ENCODE measurements at places on chromosomes 2 and 18. TPM values are rescaled to one million over a fixed set of nuclear protein-coding genes. Genes with fewer than 3 reads are reported as not detected.

GRCh38 chr2:223036790-223037444, 15.1 kb upstream of the KCNE4 start:
- H3K4me1 ChIP-seq: peaks cover 9% of the 10 kb centered on the region
- DNase-seq: no peak
- no peak overlapping the region for H3K27ac ChIP-seq
- H3K4me3 ChIP-seq: no peak overlapping the region

DNA sequence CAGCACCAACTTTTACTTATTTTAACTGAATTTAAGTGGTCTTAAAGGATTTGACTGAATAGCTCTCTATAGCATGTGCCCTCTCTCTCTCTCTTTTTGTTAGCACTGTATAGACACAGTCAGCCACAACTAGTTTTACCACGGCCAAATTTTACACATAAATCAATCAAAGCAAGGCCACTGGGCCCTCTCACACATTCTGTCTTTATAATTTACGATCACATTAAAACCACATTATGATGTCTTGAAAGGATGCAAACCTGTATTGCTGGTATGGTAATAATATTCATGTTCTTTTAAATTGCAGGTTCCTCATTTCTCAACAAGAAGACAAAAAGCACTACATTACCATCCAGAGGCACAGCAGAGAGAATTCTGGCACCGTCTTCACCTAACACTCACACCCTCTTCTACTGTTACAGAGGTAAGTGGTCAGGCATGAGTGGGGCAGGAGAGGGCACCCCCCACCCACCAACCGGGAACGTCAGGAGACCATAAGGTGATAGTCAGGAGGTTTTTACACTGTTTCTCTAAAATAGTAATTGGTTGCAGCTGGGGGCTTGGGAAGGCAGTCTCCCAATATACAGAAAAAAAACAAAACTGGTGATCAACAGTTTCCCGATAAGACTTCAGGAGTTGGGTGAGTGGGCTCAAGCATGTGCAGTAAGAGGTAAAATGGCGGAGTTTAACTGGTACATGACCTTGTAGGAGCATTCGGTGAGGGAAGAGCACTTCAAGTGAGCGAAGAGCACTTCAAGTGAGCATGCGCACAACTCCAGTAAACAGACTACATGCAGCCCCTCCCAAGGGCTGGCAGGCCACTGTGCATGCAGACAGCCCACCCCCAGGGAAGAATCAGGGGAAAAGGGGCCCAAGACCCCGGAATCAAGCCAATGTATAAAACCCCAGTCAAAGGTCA, 296.7 kb downstream of the PIEZO2 start:
- no peak for DNase-seq
- H3K27me3 ChIP-seq: peaks cover 6% of the 10 kb centered on the region
- no peak overlapping the region for H3K4me3 ChIP-seq
- no peaks in the 10 kb centered on the region for H3K36me3 ChIP-seq

GRCh38 chr18:7242926-7243325, 12.0 kb downstream of the LRRC30 start:
- no peak for DNase-seq
- H3K27ac ChIP-seq: no peak overlapping the region
- H3K27me3 ChIP-seq: no peaks in the 10 kb centered on the region
- H3K4me3 ChIP-seq: no peak overlapping the region
- no peaks in the 10 kb centered on the region for H3K4me1 ChIP-seq
- no peaks in the 10 kb centered on the region for H3K36me3 ChIP-seq

DNA sequence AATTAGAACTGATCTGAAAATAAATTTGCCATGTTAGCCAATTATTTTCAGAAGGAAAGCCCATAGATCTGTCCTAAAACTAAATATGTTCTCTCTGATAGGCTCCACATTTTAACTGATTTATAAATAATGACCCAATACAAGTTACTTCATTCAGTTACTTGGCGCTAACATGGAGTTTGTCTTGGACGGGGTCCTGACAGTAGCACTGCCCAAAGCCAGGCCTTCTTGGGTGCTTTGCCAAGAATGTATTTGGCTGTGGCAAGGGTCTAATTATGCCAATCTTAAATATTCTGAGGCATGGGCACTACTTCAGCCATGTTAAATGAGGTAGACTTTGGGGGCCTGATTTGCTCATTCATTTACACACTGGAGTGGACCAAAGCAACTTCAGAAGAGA, 135.0 kb upstream of the PKDCC start:
- H3K27me3 ChIP-seq: no peaks in the 10 kb centered on the region
- no peak overlapping the region for H3K4me3 ChIP-seq
- H3K4me1 ChIP-seq: peaks cover 9% of the 10 kb centered on the region
- H3K36me3 ChIP-seq: no peaks in the 10 kb centered on the region

DNA sequence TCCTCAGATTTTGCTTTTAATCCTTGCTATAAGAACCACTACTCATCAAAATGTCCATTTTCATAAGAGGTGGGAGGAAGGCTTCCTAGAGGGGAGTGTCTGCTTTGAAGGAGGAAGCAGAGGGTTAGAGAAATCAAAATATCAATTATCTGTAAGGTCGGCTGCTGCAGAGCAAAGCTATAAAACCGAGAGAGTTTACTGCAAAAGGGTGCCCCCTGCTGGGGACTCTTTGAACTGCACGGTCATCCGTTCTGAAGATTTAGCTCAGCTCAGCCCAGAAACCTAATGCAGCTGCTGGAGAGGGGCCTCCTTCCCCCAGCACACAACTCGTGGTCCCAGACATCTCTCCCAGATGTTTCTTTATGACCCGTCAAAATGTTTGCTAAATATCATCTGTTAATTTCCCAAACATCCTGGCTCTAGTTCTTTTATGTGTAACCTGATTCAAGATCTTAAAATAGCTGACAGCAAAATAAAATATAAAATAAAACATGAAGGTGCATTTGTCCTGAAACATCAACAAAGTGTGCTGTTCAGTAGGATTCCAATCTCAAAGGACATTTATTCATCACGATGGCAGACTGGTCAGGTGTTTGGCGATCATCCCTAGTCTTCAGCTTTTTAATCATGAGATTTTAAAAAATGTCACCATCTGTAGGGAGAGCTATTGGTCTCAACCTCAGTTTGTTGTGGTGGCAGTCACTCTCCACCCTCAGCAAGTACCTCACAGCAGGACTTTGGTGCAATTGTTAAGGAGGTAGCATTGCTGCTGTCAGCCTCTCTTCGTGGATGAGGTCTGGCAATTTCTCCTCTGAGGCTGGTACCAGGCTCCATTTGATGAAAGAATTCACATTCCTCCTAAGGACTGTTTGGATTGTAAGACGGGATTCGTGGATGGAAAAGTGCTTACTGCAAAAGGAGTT, 185.9 kb downstream of the MTX2 start:
- no peak overlapping the region for H3K4me3 ChIP-seq
- no peak overlapping the region for H3K27ac ChIP-seq
- no peaks in the 10 kb centered on the region for H3K27me3 ChIP-seq

GRCh38 chr2:191696001-191696400, 18.1 kb downstream of the NABP1 start:
- DNase-seq: peak; percentile 84
- no peak overlapping the region for H3K4me3 ChIP-seq
- peak overlapping the region; percentile 7 for H3K27ac ChIP-seq

DNA sequence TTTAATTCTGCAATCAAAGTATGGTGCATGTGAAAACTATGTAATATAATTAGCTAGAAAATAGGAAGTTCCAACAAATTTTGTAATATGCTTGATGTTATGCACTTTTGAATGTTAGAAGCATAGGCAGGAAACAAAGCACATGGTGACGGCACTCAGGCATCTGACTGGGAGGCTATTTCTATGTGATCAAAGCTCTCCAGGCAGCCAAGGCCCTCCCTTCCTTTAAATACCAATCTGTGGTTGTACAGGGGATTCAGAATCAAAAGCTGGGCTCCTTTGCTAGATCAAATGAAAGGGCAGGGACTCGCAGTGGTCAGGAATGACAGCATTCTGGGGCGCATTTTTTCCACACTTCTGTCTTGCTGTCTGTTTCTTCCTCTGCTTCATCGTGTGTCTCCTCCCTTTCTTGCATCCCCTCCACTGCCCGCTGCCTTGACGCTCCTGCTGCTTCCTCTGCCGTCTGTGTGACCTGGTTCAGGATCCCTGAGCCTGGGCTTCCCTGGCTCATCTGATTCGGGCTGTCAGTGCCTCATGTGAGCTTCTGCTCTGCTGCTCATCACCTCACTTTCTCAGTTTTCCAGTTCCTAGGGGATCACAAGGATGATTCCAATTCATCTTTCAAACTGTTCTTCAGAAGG, 30.9 kb downstream of the TMEM182 start:
- no peaks in the 10 kb centered on the region for H3K27me3 ChIP-seq
- H3K4me3 ChIP-seq: no peak overlapping the region
- H3K4me1 ChIP-seq: no peaks in the 10 kb centered on the region
- no peak overlapping the region for H3K27ac ChIP-seq

- H3K36me3 ChIP-seq: no peaks in the 10 kb centered on the region
- H3K27ac ChIP-seq: no peak overlapping the region
- no peaks in the 10 kb centered on the region for H3K4me1 ChIP-seq
- no peaks in the 10 kb centered on the region for H3K27me3 ChIP-seq
Observed at GRCh38 chr2:53630026-53630606, 137.5 kb upstream of the CHAC2 start.

- H3K27me3 ChIP-seq: no peaks in the 10 kb centered on the region
- H3K36me3 ChIP-seq: no peaks in the 10 kb centered on the region
- peak overlapping the region; percentile 90 for H3K4me3 ChIP-seq
- DNase-seq: no peak
Observed at GRCh38 chr2:42170619-42171395, 1.7 kb downstream of the EML4 start.

DNA sequence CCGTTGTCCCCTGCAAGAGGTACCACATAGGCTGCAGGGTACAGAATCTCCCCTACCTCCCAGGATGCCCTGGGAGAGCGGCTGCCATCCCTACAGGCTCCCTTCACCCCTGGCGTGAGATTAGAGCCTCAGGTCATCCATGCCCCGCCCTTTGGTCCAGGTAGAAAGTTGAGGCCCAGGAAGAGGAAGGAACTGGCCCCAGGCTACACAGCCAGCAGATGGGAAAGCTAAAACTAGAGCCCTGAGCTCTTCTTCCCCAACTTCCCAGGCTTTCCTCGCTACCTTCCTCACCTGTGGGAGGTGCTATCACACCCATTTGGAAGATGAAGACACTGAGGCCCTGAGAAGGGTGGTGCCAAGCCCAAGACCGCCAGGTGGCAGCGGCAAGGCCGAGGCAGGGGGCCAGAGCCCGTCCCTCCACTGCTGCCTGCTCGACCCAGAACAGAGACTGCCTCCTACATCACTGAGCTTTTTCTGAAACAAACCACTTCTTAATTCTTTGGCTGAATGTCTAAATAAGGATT, 25.8 kb downstream of the CIB4 start:
- H3K27me3 ChIP-seq: peaks cover 30% of the 10 kb centered on the region
- H3K27ac ChIP-seq: no peak overlapping the region
- no peaks in the 10 kb centered on the region for H3K36me3 ChIP-seq
- no peak for DNase-seq
- H3K4me1 ChIP-seq: no peaks in the 10 kb centered on the region

DNA sequence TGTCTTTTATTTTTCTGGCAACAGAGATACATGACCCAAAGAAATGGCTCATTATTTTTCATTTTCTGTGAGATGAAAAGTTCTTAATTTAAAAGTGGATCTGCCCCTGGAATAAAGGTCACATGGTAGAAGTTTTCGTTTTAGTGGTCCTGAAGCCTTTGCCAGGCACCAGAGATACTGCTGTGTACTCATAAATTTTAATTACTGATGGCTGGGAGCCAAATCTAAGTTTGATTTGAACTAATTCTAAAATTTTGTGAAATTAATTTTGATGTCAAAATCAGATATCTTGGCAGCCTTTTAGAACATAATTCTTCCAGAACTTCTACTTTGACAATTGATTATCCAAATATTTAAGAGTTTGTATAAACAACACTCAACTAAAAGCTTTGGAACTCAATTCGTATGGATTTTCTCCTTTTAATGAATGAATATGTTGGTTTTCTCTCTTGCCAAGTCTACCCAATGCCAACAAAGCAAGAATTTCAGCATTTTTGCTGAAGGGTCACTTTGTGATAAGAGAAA, 128.5 kb upstream of the SP5 start:
- no peak for DNase-seq
- no peaks in the 10 kb centered on the region for H3K4me1 ChIP-seq
- H3K36me3 ChIP-seq: no peaks in the 10 kb centered on the region
- H3K4me3 ChIP-seq: no peak overlapping the region
- H3K27me3 ChIP-seq: no peaks in the 10 kb centered on the region
- H3K27ac ChIP-seq: no peak overlapping the region

Gene LYG2
- total RNA-seq: not detected

Gene ALPG
- 0.27 TPM for total RNA-seq

Gene TMEM247
- total RNA-seq: not detected
